Neural progenitor cell (in vitro differentiated cells): ENCODE measurements at places on chromosomes 5 and 9. TPM values are rescaled to one million over a fixed set of nuclear protein-coding genes. Genes with fewer than 3 reads are reported as not detected.

The PLAC8L1 gene
- total RNA-seq: 0.51 TPM in 1 of 2 replicates, not detected in the other

The ETF1 gene
- 85.5 and 116 TPM in 2 replicates for total RNA-seq

The RNF183 gene
- 0.09 and 0.28 TPM in 2 replicates for total RNA-seq

The PCDHAC1 gene
- total RNA-seq: 2.9 and 5.9 TPM in 2 replicates
